ENCODE measurements at places on chromosomes 5 and 9.

DNA sequence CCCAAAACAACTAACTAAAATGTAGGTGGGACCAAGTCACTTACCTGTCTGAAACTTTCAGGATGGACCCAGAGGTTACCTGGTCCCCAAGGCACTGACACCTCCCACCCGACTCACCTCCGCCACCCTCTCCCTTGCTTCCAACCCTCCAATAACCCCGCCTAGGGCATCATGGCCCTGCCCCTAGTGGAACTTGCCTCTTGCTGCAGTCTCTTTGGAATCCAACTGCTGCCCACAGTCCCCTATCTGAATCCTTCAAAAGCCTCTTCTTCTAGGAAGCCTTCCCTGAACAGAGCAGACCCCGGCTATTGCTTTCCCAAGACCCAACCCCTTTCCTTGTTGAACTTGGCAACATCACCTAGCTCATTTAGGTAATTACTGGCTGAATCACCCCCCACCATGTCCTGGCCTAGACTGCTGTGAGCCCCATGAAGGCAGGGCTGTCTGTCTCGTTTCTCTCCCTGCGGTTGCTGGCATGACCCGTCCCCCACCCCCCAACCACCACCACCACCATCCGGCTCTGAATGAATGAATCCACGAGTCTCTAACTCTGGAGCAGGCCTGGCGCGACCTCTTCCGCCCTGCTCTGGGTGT lies 9.4 kb downstream of the CRB2 start:
- DNase-seq, result no peak

GRCh38 chr9:111108946-111109345 lies 70.7 kb upstream of the LPAR1 start:
- no peak for DNase-seq

GRCh38 chr9:2833096-2833495 lies 10.8 kb downstream of the PUM3 start:
- DNase-seq, result no peak

GRCh38 chr5:80092486-80093107 lies 57.4 kb downstream of the THBS4 start:
- DNase-seq, result no peak

- DNase-seq, result no peak
Observed at GRCh38 chr9:130846487-130847305, 11.6 kb downstream of the ABL1 start.

GRCh38 chr5:90983148-90983547 lies 400.0 kb downstream of the ARRDC3 start:
- no peak for DNase-seq

GRCh38 chr9:93010056-93010455 lies 48.4 kb upstream of the SUSD3 start:
- no peak for DNase-seq

DNA sequence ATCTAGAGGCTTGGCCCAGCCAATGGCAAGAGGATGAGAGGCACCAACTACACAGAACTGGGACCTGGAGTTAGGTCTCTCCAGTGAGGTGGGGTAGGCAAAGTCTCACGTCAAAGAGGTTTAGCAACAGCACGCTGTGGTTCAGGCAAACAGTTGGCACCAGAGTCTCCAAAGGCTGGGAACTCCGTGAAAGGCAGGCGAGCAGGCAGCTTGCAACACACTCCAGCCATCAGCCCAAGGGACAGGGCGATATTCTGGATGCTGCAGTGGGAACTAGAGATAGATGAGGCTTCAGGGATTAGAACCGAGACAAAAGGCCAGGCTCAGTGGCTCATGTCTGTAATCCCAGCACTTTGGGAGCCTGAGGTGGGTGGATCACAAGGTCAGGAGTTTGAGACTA lies 129.1 kb downstream of the PDZD2 start:
- no peak for DNase-seq
